ENCODE measurements at places on chromosomes 5 and 9.

DNA sequence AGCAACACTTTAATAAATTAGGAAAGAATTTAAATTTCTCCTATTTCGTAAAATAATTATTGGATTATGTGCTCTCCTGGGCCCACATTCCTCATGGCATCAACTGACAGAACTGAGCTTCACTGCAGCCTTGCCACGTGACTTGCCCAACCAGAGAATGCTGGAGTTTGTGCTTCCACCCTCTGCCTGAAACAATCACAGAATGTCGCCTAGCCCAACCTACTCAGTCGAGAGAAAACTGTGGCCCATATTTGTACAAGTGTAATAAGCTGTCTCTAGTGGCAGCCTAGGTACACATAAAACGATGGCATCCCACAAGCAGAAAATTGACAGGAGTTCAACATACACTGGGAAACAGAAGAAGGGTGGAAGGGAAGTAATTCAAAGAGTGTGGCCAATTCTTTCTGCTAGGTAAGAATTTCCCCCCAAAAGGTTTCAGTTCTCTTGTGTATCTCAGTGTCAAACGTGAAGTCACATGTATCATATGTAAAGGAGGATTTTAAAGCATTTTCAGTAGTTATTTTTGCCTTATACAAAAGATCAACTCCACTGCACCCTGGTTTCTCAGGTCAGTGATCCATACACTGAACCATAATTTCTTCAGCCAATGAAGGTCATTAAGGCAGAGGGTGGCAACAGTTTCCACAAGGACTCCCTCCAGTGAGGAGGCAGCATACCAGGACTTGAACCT lies 41.7 kb downstream of the ZNF608 start:
- no peak for DNase-seq

DNA sequence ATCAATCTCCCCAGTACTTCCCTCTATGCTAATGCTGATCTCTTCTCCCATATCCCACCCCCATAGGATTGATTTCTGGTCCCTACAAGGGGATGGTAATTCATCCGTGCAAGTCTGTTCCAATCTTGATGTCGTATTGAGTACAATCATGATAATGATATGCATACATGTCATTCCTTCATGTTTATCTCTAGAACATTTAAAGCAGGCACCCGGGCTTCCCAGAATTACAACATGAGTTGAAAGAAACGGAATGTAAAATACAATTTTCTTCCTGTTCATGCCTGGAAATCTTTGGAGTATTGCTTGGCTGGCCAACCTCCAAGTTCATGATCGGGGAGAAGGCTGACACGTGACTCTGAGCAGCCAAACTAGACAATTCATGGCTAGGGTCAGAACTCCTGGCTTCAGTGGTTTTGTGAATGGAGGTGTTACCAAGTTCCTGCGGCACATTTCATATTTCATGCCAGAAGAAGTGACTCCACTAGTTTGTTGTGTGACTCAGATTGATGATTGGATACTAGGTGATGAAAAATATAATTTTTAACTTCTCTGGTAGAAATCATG lies 66.6 kb downstream of the C9orf152 start:
- DNase-seq = peak; percentile 95

- peak; percentile 29 for DNase-seq
Measured at GRCh38 chr9:113772121-113772810, 103.8 kb upstream of the ZNF618 start.

- no peak for DNase-seq
Measured at GRCh38 chr5:2751592-2752021, at the start of gene IRX2. IRX2 (minus strand) TSS chr5:2751677; CDS start chr5:2751413, 264 bp downstream.

DNA sequence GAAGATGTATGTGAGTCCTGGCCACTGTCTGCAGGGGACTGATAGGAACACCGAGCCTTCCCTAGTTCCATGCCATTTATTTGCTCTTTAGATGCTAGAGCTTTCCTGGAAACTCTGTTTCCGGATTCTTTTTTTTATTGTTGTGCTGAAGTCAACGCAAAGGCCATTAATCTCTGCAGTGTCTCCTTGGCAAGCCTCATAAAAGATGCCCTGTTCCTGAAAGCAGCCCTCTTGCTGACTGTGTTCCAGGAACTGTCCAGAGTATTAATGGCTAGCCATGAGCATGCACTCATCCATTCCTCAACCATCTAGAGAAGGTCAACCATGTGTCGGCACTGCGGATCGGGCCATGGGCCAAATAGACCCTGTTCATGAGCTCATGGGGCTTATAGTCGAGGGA lies 42.9 kb upstream of the SMAD5 start:
- DNase-seq = peak; percentile 26
